ENCODE measurements at places on chromosomes 13 and 19.

DNA sequence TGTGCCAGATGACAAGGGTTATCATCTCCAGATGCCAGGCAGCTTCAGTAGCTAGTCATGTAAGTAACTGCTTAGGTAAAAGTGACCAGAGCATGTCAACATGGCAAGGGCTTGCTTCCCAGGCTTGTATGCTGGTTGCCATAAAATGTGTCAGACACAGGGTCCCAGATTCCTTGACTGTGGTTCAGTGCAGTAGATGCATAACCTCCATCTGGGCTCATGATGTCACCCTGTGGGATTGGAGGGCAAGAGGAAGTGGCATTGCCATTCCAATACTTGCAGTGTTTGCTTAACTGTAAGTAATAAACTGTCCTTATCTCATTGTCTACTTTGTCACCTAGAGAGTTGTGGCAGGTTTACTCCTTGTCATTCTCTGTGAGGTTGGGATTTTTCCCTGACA, 226.8 kb downstream of the PCDH17 start:
- no peak for DNase-seq

DNA sequence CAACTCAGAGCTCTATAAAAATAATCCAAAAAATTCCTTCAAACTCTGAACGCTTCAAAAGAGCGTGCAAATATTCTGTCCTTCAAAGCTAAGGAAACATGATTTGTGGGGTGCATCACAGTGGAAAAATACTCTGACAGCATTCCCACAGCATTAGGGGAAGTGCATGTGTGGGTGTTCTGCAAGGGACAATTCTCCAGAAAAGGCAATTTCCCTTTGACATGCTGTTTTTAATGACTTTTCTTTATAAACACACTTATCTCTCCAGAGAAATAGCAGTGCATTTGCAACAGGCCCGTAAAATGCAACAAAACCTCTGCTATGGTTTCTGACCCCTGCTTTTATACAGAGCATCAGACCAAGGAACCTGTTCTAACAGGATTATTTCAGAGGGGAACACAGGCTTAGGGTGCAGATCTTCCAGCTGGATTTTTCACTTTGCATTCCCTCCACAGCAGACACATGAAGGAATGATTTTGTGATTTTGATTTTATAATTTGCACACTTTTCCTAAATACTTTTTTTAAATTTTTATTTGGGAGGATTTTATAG, 42.6 kb downstream of the KL start:
- no peak for DNase-seq

DNA sequence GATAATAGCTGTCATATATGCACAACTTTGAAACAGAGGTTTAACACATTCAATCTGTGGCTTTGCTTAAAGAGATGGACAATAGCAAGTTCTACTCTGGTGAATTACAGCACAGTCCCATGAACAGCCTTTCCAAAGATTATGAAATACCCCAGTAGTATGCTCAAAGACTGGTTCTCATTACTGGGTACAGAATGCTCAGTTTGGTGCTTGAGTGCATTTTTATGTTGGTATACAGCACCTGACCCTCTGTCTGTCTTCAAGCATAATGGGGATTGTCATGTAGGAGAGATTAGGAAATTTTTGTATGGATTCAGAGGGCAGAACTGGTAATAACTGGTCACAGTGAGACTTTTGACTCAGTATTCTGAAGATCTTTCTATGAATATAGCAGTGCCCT, 7.6 kb downstream of the LMO7 start:
- DNase-seq: no peak

GRCh38 chr13:23656637-23657371, 86.6 kb downstream of the TNFRSF19 start:
- no peak for DNase-seq

DNA sequence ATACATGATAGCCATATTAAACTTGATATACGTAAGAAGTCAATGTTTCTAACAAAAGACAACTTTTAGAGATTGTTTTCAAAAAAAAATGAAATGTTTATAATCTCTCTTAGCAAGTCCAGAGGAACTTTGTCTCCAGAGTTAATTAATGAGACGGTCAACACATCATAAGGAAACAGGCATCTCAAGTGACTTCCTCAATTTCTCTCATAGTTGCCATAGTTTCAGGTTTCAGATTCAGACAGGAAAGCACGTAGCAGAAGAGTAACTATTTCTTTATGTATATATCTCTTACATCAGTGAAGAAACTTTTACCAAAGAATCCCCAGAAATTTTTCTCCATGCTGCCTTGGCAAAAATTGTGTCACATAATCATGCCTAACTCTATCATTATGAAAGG, 159.6 kb upstream of the ATXN8OS start:
- no peak for DNase-seq

GRCh38 chr13:91357613-91358386, 10.3 kb downstream of the MIR17HG start:
- DNase-seq: no peak

DNA sequence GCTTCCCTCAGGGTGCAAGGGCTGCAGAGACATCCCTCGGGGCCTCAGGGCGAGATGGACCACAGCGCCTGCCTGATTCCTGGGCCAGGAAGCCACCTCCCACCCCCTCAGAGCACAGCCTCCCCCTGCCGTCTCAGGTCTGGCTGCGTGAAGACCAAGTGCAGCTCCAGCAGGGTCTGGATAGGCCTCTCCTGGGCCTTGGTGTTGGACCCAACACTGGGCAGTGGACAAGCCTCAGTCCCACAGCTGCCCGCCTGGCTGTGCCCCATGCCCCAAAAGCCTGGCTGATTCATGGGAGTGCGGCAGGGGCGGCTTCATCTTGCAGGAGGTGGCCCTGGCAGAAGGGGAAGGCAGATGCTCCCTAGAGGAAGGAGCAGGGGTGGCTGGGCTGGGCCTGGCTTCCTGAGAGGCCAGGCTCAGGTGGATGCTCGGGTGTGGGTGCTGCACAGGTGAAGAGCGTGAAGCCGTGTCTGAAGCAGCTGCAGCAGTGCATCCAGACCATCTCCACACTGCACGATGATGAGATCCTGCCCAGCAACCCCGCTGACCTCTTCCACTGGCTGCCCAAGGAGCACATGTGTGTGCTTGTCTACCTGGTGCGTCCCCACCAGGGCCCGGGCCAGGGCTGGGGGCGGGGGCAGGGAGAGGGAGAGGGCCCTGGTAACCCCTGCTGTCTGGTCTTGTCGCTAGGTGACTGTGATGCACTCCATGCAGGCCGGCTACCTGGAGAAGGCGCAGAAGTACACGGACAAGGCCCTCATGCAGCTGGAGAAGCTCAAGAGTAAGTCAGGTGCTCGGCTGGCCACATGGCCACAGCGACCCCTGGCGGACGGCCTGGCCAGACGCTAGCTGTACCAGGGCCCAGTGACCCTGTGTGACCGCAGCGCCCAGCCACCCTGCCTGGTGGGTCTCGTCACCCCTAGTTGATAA, 21.7 kb downstream of the MAU2 start:
- no peak for DNase-seq

DNA sequence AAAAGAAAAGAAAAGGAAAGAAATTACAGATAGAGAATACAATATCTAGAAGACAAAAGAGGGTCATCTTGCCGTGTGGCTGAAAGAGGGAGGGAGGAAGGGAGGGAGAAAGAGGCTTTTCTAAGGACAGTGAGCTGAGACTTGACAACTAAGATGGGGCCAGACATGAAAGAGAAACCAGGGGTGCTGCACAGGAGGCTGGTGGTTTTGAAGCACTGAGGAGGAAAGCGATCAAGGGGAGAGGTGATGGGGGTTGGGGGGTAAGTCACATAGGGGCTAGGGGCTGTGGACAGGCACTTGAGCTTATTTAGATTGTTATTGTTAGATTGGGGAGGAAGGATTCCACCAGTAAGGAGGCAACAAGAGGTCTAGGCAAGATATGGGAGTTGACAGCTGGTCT, 17.3 kb downstream of the PNPLA6 start:
- no peak for DNase-seq

- DNase-seq: no peak
These were observed 519.5 kb downstream of the SUCLA2 start for GRCh38 chr13:47481536-47481935.

- no peak for DNase-seq
These were observed 18.7 kb upstream of the SERP2 start for GRCh38 chr13:44354884-44355283.

- DNase-seq: no peak
These were observed 3.6 kb upstream of the CD37 start for GRCh38 chr19:49331616-49332055.

GRCh38 chr19:53504885-53505284, 33.1 kb upstream of the ZNF331 start:
- no peak for DNase-seq

DNA sequence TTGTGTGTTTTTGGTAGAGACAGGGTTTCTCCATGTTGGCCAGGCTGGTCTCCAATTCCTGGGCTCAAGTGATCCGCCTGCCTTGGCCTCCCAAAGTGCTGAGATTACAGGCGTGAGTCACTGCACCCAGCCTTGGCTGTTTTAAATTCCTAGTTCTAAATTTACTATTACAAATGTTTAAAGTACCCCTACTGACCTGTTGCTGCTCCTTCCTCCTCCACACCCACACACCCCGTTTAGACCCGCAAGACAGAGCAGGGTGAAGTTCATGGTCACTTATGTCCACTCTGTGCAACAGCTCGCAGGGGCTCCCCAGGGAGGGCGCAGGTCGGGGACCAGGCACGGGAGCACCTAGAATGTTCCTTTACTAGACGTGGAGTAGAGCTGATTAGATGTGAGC, 28.7 kb downstream of the TMEM161A start:
- DNase-seq: no peak

DNA sequence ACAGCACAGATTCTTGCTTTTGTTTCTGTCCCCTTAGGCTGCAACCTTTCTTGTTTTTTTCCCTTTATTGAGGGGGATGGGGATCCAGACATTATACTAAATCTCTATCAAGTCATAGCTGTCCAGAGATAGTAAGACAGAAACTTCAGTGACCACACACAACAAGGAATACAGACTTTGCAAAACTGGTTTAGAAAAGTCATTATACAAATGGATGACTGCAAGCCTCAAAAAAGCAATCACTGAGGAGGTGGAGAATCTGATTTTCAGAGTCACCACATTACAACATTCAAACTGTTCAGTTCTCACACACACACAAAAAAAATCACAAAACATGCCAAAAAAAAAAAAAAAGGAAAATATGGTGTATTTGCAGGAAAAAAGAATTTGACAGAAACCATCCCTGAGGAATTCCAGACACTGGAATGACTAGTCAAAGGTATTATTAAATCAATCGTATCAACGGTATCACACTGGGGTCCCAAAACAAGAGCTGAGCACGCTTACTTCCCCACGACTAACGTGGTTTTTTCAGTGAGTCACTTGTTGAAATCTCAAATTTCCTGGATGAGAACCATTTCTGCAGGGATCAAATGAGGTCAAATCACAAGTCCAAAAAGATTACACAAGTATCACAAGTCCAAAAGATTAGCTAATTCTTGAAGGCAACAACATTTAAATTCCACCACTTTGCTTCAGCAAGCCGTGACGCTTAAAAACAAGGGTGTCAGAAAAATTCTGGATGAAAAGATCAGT, 41.2 kb downstream of the USP12 start:
- DNase-seq: no peak

DNA sequence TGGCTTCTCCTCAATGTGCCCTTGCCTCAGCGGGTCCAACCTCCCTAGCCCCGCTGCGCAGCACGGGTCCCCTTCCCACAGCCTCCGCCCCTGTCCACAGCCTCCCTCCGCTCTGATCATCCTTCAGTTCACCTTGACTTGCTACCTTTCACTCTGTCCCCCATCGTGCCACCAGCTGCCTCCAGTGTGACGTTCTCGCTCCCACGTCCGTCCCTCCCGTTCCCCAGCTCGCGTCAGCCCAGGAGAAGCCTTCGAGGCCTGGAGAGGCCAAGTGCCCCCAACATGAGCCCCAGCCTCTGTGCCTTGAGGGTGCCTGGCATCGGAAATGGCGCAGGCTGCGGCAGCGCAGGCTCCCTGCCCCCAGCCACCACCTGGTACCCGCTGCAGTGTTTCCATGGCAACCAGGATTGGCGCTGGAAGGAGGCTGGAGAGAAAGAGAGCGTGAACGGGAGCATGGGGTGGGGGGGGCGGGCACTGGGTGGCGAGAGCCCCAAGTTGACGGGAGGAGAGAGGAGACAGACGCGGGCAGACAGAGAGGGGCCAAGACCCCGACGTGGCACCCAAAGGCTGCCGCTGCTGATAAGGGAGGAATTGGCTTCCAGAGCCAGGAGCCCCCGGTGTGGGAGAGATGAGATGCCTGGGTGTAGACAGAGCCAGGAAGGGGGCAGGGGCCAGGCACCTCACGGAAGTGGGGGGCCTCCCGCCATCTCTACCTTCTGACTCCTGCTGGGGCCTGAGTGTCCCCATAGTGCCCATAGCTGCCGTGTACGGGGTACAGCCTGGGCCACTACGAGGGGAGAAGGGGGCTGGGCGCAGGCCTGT, 844 bp upstream of the ASPDH start:
- DNase-seq: no peak

- no peak for DNase-seq
These were observed 15.4 kb upstream of the UBE2L5 start for GRCh38 chr13:30406779-30407416.

- DNase-seq: no peak
These were observed 222.4 kb downstream of the KCTD12 start for GRCh38 chr13:76663592-76664335.

DNA sequence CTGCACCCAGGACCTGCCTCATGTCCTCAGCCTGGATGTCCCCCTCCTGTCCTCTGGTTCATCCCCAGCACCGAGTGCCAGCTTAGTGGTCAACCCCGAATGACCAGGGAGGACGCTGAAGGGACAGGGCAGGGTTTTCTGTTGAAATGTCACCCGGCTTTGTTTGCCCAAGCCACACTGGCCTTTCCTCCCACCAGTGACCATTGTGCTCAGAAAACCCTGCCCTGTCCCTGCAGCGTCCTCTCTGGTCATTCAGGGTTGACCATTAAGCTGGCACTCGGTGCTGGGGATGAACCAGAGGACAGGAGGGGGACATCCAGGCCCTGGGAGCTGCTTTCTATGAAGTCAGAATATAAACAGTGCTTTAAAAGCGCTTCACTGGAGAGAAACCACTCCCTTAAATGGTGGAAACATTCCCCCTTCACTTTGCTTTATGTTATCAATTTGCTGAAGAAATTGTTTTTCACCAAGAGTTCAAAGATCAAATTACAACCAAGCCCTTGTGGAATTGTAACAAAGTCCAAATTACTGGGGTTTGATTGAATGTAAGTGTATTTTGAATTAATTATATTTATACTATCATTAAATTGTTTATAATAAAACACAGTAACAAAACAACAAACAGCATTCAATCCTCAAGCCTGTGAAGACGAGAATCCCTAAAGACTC, 21.4 kb downstream of the CARS2 start:
- no peak for DNase-seq

DNA sequence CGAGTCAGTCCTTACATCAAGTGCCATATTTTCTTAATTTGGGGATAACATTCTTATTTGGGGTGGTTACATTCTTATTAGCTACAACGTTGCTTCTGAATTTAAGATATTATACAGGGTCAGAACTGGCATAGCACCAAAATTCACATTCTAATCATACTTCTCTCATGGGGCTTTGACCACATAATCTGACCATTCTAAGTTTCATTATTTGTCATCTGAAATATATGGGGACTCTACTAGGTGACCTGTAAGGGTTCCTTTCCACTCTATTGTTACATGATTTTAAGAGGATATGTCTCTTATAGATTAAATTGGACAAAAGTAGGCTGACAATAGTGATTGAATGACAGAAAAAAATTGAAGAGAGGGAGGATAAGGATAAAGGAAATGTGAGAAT, 536.5 kb downstream of the KCTD12 start:
- no peak for DNase-seq

- no peak for DNase-seq
These were observed 3.4 kb upstream of the N4BP2L1 start for GRCh38 chr13:32431361-32431760.
